Posterior cingulate gyrus (tissue), 11 donors: ENCODE measurements at places on chromosomes 1 and 21.

GRCh38 chr1:72066431-72066830 is 215.9 kb downstream of the NEGR1 start:
- no peak for DNase-seq

- no peak for DNase-seq
Observed at GRCh38 chr1:115164940-115165705, 75.8 kb upstream of the TSPAN2 start.

- DNase-seq, result no peak
Observed at GRCh38 chr1:147504801-147505311, 36.4 kb upstream of the BCL9 start.

DNA sequence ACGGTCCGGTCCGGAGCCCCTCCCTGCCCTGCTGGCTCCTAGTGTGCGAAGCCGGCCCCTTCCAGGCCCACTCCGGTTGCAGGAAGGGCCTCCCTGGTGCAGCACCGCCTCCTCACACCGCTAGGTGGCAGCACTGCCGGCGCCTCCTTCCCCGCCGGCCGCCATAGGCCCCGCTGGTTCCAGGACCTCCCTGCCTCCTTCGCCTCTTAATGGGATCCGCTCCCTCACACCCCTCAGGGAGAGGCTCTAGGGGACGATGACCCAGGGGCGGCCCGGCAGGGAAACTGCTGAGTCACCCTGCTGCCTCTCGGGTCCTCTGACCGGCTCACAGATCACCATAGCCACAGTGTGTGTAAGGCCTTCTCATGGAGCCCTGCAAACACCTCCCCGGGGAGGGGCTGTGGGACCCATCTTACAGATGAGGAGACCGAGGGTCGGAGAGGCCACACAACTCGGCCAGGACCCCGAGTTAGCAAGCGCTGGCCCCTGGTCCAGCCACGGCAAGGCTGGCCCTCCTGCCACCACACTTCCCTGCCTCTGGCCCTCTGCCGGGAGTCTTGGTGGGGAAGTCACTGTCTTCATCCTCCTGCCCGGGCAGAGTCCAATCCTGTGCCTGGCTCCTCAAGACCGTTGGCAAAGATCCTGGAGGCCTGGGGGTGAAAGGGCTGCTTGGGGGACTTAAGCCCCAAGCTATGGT is 1.6 kb upstream of the AJAP1 start:
- DNase-seq, result peak; percentile 77

DNA sequence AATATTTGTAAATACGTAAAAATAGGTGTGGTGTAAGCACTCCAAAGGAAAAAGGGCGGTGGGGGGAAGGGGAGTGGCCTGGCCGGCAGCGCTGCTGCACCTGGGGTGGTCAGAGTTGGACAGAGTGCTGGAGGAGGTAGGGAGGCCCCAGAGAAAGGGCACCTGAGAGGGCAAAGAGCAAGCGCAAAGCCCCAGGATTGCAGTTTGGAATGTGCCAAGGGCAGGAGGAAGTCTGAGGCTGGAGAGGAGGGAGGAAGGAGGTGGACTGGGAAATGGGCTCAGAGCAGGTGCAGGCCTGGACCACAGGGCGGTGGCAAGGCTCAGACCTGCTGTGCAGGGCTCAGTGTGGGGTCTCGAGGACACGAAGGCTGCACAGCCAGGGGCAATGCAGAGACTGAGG is 30.6 kb downstream of the LDLRAP1 start:
- DNase-seq, result no peak

DNA sequence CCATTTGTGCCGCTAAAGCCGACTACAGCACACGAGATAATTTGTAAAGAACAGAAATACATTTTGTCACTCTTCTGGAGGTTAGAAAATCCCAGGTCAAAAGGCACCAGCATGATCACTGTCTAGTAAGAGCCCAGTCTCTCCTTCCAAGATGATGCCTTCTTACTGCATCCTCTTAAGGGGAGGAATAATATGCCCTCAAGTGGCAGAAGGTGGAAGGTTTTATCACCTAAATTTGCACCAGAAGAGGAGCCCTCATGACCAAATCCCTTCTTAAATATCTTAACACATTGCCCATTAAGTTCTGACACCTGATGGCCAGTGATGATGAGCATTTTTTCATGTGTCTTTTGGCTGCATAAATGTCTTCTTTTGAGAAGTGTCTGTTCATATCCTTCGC is 326.7 kb upstream of the RGS18 start:
- no peak for DNase-seq

DNA sequence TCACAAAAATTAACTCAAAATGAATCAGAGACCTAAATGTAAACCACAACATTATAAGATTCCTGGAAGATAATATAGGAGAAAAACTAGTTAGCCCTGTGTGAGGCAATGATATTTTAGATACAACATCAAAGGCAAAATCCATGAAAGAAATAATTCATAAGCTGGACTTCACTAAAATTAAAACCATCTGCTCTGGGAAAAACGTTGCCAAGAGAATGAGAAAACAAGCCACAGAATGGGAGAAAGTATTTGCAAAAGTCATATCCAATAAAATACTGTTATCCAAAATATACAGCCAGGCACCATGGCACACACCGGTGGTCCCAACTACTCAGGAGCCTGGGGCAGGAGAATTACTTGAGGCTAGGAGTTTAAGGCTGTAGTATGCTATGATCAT is 70.3 kb downstream of the SYF2 start:
- DNase-seq, result no peak

- no peak for DNase-seq
Observed at GRCh38 chr1:76840278-76840677, 27.0 kb upstream of the ST6GALNAC5 start.

DNA sequence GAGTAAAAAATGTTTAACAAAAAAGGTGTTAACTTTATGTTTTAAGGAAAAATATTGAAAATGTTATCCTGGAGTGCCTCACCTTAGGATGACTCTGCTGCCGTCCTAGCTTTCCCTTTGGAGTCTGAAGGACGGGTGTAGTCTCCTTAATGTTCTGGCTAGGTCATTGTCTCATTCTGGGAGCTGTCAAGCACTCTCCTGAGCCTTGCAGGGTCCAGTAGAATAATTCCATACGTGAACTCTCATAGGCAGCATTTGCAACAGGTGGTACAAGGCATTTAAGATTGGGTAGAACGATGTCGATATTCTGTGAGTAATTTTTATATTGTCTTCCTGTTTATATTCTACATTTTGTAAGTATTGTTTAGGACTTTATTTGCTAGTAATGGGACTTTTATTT is 283.6 kb upstream of the C1orf105 start:
- no peak for DNase-seq

DNA sequence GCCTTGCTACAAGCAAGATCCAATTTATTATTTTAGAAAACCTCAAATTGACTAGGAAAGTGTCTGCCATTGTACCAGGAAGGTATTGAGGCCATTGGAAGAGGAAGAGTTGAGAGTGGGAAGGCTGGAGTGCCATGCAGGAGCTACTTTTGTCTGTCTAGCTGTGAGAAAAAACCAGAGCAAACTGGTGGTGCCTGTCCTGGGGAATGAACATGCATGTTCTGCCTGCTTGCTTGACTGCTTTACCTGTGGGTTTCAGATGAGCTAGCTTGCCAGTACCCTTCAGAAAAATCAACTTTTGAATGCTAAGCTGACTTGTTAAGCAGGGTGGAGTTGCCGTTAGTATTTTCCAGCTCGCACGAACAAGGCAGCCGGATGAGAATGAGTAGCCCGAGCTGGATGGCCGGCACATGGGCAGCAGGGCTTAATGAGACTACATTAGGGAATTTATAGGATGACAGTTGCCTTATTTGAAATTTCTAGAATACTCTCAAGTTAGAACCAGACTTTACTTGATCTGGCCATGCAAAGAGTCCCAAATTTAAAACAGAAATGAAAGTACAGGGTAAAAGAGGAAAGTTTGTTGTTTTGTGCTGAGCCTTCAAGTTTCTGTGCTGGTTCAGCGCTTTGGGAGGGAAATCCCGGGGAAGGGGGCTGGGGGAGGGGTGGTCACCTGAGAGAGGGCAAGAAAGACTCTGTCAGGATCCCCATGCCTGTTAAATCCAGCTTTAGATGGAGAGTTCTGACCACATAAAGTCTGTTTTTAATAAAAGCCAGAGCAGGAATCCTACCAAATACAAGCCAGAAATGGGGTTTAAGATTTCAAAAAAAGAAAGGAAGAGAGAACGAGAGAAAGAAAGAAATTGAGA is 29.6 kb upstream of the C1orf105 start:
- DNase-seq, result no peak

DNA sequence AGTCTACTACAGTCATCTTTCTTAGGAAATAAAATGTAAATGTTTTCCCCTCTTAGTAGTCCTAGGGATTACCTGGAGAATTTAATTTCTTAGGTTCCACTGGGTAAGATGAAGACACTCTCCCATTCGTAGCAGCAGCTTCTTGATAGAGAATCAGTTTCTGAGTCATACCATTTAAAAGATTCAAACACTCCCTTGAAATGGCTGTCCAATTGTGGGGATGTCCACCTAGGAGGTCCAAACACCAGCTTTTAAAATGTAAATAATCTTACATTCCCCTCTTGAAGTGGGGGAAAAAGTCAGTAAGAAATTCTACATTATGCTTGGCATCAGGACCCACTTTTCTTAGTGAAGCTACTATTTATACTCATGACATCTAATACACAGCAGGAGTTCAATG is 37.5 kb downstream of the NDC1 start:
- DNase-seq, result no peak
